Fibroblast of skin of left quadriceps (primary cell): ENCODE measurements at places on chromosomes 12 and 14.

DNA sequence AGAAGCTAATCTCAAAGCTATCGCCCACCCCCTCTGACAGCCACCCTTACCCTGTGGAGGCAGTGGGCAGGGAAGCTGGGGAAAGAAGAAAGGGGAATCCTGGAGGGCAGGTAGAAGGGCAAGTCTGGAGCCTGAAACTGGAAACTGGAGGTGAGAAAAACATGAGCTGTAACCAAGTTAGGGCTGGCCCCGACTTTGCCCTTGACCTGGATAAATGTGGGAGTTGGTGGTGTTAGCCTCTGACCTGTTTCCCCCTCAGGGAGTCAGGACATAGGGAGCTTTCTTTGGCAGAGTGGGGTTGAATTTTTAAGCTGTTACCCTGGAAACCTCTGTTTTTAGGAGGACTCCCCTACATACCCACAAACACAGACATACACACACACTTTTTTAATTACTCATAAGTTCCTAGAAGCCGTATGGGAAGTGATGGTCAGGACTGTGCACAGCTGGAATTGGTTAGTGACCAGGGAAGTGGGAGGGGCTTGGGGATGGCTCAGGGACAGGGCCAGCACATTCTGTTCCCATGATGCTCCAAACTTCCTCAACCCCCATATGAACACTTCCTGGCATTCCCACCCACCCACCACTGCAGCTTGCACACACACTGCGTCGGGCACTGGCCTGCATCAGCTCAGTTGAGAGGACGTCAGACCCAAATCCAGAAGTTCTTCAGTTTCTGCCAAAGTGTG, 5.0 kb upstream of the MMP19 start:
- DNase-seq, result peak; percentile 99

- peak; percentile 35 for DNase-seq
Measured at GRCh38 chr14:89221109-89221810, 195.8 kb downstream of the FOXN3 start.

DNA sequence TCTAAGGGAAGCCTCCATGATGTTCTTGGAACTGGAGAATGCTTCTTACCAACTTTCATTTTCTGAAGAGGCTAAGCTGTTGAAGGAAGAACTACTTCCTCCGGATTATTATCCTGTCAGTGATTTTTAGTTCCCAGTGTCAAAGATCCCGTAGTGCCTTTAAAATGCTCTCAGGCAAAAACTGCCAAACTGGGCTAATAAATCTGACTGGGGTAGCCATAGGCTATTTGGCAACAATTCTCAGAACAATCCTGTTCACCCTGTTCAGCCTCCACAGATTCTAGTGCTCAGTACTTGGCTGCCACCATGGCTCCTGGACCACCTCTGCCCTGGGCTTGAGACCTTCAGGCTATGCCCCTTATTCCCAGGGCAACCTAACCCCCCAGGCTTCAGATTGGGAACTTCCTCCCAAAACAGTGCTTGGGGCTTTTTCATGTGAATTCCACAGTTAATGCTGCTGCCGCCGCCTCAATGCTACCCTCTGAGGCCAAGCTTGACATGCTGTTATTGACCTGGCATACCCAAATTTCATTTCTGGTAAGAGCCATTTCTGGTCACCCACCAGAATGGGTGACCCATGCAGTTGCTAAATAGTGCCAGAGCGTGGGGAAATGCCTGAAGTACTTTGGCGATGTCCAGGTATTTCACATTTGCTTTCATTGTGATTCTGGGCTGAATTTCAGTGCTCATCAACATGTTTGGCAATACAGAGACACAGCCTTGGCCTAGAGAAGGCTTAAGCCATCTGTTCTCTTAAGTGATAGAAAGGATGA, 110.0 kb upstream of the ARHGAP5 start:
- DNase-seq, result no peak

DNA sequence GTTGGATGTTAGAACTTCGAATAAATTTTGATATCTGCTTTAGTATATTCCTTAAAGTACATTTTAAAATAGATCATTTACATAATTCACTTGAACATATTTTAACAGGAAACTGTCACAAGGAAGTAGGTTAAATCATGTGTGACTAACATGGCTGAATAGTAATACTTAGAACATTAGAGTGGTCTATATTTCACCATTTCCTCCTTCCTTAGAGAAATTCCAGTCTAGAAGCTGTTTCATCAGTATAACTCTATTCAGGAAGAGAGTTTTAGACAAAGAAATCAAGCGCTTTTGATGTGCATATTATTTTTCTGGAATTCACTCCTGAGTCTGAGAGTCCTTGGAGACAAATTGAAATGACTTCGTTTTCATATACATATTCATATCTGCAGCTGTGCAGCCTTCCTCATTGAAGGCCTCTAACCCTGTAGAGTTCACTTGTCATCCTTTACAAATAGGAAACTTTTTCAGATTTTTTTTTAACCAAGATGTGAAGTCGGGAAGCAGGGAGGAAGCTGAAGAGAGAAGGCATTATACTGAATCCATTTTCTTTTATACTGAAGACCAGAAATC, 28.4 kb downstream of the IRAK3 start:
- DNase-seq, result no peak

GRCh38 chr14:39266525-39266870, 32.8 kb downstream of the MIA2 start:
- no peak for DNase-seq

DNA sequence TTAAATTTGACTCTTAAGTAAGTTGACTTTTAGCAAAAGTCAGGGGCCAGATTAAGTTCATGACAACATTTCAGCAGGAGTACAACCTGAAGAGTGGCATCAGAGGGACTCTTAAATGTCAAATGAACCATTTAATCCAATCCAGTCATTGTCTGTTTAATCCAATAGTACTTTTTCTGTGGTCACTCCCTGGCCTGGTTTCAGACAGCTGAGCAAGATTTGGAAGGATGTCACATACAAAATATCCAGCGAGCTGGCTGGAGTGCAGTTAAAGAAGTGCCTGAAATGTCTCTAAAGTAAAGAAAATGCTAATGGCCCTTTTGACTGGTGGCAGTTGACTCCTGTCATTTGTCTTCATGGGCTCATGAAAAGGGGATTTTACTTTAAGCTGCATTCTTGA, 1082.1 kb downstream of the AACS start:
- no peak for DNase-seq
